Activated CD8-positive, alpha-beta T cell treated with anti-CD3 and anti-CD28 coated beads, Interleukin-2, amount 10 ng/mL, durations not matched to agents 7 days and 5 days (primary cell): ENCODE measurements at places on chromosomes 1 and 21.

DNA sequence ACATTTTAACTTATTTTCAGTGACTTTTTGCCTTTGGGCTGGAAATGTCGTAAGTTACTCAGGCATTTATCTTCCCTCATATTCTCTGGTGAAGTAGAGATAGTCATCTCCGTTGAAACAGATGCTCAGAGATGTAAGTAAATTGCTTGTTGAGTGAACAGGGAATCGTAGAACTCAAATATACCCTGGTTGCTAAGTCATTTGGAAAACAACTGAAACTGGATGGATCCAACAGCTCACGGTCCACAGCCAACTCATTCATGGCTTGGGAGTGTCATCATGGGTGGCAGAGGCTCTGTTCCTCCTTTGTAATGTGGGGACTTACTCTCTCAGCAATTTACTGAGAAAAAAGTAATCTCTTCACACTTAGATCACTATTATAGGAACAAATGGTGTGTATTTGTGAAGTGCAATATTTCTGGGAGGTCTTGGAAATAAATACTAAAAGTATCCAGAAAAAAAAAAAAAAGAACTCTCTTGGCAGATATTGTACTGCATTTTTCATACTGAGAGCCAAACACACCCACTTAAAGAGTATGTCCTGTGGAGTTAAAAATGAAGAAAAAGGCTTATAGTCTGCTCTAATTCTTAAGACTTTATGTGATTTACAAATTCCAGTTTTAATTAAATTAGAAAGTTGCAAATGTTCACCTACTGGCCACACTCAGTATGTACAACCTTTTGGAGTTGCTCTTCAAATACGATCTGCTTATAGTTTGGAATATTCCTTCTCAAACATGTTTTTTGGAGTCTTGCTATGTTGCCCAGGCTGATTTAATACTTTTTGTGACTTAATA, 107.4 kb downstream of the LEPR start:
- no peak for DNase-seq

GRCh38 chr1:225299624-225300023, 128.2 kb downstream of the LBR start:
- DNase-seq = no peak

GRCh38 chr1:174273190-174273589, 113.9 kb downstream of the RABGAP1L start:
- no peak for DNase-seq

DNA sequence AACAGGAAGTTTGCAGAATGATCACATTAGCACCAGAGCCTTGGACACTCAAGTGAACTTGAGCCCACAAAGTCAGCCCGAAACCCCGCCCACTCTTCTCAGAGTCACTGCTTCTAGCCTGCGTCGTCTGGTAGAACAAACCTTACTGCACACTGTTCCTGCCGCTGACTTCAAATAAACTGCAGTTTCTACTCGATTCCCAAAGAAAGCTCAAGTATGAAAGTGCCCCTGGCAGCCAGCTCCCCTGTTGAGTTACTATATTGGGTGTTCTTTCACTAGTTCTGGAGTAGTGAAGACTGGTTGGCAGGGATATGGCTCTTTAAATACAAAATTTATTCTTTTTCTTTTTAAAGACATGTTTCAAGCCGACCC, 164.7 kb downstream of the GALNT2 start:
- DNase-seq = no peak

DNA sequence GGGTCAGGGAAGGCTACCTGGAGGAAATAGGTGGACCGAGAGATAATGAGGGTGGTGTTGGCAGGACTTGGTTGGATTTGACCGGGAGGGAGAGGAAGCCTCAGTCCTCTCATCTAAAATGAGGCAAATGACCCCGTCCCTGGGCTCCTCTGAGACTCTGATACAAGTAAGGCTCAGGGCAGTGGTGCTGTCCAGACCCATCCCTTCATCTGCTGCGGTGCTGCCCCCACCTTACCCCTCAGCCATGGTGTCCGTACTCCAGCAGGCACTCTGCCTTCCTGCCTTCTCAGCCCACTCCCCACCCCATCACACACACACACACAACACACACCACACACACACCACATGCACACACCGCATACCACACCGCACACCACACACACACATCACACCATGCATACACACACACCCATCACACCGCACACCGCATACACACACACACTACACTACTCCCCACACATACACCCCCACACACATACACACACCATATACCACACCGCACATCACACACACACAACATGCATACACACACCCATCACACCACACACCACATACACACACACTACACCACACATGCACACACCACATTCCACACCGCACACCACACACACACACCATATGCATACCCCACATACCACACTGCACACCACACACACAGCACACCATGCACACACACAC, 29.4 kb upstream of the SLC26A9 start:
- no peak for DNase-seq

- DNase-seq = no peak
Measured at GRCh38 chr21:15943009-15943666, 213.4 kb downstream of the USP25 start.

- no peak for DNase-seq
Measured at GRCh38 chr1:208202333-208202995, 41.7 kb downstream of the PLXNA2 start.

- DNase-seq = peak; percentile 78
Measured at GRCh38 chr1:40450495-40451237, 390 bp downstream of the ZFP69B start.

DNA sequence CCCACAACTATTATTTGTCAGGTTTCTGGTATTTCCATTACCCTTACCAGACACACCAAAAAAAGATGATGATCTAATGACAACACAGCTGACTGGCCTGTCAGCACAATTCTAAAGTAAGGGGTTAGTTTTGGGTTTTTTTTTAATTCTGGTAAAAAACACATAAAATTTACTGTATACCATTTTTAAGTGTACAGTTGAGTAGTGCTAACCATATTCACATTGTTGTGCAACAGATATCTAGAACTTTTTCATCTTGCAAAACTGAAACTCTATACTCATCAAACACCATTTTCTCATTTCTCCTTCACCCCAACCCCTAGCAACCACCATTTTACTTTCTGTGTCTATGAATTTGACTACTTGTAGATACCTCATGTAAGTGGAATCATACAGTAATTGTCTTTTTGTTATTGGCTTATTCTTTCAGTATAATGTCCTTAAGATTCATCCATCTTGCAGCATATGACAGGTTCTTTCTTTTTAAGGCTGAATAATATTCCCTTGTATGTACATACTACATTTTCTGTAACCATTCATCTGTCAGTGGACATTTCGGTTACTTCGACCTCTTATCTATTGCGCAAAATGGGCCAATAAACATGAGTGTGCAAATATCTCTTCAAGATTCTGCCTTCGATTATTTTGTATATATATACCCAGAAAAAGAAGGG, 29.8 kb downstream of the ARNT start:
- DNase-seq = no peak

DNA sequence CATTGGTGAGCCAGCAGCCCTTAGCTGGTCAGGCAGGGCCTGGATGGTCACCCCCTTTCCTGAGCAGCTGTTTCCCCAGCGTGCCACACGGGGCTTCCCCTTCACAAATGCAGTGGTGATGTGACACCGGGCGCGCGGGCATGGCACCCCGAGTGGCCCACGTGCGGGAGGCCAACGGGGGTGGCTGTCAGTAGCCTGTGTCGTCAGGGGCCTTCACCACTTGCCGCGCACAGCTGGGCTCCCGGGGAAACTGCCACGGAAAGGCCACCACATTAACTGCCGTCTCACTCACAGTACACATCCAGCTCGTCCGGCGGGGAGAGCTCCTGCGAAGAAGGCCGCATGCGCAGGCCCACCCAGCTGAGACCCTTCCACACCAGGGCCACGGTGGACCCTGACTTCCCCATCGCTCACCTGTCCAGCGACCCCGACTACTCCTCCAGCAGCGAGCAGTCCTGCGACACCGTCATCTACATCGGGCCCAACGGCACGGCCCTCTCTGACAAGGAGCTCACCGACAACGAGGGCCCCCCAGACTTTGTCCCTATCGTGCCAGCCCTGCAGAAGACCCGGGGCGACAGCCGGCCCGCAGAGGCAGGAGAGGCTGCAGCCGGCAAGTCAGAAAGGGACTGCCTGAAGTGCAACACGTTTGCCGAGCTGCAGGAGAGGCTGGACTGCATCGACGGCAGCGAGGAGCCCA, 530.5 kb downstream of the KIF26B start:
- no peak for DNase-seq

DNA sequence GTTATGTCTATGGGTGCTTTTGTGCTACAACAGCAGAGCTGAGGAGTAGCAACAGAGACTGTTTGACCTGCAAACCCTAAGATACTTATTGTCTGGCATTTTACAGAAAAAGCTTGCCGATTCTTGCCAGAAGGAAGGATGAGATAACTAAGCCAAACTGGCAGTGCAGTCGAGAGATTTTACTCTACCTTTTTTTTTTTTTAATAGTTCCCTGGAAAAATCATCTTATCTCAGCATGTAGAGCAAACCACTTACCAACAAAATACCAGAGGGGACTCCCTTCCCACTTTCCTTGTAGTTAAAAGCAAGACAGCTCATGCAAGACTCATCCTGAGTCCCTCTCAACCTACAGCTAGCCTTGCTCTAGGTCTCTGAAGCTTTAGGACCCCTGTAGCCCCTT, 132.9 kb downstream of the SYT2 start:
- no peak for DNase-seq

GRCh38 chr1:8055973-8056372, 29.9 kb upstream of the ERRFI1 start:
- DNase-seq = no peak

DNA sequence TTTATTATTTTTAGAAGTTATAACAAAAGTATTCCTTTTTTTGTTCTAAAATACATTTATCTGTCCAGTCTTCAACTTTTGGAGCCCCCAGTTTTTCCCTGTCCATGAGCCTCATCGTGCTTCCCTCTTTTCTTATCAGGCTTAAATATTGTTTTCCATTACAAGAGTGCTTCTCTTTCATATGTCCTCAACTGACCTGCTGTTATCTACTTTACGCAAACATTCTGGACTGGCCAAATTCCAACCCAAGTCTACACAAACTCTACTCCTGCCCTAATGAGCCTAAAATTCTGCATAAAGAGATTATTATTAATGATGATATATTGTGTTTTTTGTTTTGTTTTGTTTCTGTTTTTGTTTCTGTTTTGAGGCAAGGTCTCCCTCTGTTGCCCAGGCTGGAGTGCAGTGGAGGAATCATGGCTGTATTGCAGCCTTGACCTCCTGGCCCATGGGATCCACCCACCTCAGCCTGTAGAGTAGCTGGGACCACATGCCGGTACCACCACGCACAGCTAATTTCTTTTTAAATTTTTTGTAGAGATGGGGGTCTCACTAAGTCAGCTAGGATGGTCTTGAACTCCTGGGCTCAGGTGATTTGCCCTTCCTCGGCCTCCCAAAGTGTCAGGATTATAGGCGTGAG, 318.8 kb upstream of the NEGR1 start:
- DNase-seq = no peak

GRCh38 chr1:34415140-34415539, 238.4 kb downstream of the C1orf94 start:
- DNase-seq = no peak

DNA sequence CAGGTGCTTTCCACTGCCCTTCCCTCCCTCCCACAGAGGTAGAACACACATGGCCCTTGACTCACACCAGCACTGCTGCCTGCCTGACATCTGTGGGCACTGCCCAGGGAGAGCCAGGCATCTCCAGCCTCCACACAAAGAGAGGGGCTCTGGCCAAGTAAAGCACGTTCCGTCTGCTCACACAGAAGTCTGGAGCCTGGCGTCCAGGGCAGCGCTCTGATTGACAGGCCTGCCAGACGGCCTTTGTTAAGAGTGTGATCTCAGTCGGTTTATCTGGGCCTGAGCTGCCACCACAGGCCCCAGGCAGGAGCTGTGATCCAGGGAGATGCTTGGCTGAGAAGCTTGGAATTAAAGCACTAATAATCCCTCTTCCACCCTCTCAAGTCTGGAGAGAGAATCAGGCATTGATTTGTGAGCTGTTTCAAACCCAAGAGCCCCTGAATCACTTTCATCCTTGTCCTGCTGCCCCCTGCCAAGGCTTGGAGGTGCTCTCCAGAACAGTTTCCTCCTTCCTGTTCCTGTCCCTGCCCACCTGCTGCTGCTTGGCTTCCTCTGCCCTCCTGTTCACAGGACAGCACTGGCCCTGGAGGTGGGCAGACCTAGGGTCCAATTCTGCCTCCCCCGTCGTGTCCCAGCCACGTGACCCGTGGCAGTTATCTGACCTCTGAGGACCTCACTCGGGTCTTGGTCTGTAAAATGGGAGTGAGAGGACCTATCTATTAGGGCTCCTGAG, 3.7 kb downstream of the DMRTB1 start:
- DNase-seq = no peak

DNA sequence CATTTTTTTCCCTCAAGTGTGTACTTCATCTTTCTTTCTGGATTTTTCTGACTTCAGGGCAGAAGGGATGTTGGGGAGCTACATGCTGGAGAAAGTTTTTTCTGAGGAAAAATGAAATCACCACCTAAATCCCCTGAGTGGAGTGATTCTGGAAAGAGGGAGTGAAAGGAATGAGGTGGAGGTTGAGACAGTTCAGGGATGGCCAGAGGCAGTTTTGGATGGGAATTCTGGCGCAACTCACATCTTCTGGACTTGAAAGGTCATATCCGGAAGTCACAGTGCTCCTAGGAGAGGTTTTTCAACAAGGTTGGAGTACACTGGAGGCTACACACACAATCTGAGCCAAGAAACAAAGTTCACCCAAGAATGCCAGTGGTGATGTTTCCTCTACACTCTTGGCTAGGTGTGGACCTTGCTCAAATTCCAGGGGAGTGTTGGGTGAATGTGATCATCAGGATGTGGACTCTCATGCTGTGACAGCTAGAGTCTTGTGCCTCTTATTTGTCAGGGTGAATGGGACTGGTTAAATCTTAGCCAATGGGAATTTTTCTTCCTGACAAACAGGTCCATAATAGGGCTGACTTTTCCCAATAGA, 161.5 kb downstream of the HLX start:
- no peak for DNase-seq

- peak; percentile 66 for DNase-seq
Measured at GRCh38 chr1:67336783-67337182, 29.1 kb downstream of the IL12RB2 start.

DNA sequence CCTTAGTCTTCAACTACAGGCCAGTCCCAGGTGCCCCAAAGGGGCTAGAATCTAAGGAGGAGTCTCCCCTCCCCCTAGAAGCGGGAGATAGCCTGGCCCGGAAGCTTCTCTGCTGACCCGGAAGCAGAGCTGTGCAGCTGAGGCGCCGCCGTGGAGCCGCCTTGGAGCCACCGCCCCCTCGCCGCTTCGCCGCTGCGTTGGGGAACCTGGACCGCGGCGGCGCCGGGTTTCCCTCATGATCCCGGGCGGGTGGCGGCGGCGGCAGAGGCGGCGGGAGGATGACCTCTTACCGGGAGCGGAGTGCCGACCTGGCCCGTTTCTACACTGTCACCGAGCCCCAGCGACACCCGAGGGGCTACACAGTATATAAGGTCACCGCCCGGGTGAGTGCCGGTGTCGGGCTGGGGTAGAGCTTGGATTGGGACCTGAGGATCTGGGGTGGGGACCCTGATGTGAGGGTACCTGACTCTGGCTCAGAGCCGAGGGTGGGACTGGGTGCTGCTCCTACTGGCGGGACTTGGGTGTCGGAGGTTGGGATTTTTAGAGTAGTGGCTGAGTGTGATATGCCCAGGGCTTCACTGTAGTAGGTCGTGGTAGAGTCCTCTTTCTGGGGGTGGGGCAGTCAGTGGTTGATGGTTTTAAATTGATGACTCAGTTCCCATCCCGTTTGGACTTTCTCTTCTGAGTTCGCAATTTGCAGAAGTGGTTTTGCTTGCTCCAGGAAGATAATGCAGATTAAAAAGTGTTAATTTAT, at the start of gene RPS6KC1:
Gene RPS6KC1 (plus strand): TSS at position 115 of the 754 bp plus-strand sequence. CDS start 164 bp downstream, at position 279.
- DNase-seq = peak; percentile 87

GRCh38 chr1:35631396-35631795, 9.9 kb downstream of the PSMB2 start:
- DNase-seq = no peak

- no peak for DNase-seq
Measured at GRCh38 chr21:33112151-33112550, 42.2 kb downstream of the OLIG1 start.
